ENCODE measurements at places on chromosomes 2 and 18. TPM values are rescaled to one million over a fixed set of nuclear protein-coding genes. Genes with fewer than 3 reads are reported as not detected.
A peak's percentile ranks its signal among the peaks of the same experiment; 100 is the strongest.

Gene IL18R1
- 4.7 TPM for total RNA-seq

Gene PSMA8
- not detected for total RNA-seq

- H3K36me3 ChIP-seq: no peaks in the 10 kb centered on the region
- H3K27ac ChIP-seq: no peak overlapping the region
- DNase-seq: no peak
- no peaks in the 10 kb centered on the region for H3K27me3 ChIP-seq
Observed at GRCh38 chr2:129699781-129700573, 279.5 kb upstream of the RAB6C start.

DNA sequence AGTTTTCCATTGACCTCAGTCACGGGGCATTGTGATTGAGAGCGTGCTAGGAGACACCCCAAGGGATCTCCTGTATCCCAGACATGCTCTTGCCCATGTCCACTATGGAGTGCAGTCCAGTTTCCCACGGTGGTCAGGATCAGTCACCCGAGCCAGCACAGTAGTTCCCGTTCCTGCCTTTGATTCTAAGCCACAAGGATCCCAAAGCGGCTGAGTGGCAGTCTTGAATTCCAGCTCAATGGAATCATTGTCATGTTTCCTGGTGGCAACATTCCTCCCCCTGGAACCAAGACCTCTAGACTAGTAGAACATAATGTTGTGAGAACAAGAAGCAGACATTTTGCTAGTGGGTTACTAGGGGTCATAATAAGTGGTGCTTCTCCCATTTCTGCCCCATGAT lies 154.3 kb downstream of the SEPTIN10 start:
- no peaks in the 10 kb centered on the region for H3K27me3 ChIP-seq
- peaks cover 19% of the 10 kb centered on the region for H3K4me1 ChIP-seq
- H3K4me3 ChIP-seq: no peak overlapping the region
- H3K36me3 ChIP-seq: no peaks in the 10 kb centered on the region
- no peak overlapping the region for H3K27ac ChIP-seq

DNA sequence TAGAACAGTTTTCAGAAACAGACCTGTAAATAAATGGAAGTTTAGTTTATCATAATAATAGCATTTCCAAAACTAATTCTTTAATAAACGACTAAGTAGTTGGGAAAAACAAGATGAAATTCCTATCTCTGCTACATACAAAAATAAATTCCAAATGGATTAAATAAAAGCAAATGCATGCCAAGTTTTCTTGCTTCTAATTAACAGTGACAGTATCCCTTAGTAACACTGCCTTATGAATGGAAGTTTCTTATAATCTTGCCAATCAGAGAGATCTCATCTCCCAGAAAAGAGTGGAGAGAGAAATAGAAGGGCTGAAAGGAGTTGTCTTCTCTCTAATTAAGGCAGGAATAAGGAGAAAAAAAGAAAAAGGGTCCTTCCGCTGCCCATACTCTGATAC lies 133.9 kb downstream of the GFPT1 start:
- DNase-seq: no peak
- no peaks in the 10 kb centered on the region for H3K27me3 ChIP-seq
- peak overlapping the region; percentile 95 for H3K27ac ChIP-seq

Gene PROM2
- total RNA-seq: 0.36 TPM

DNA sequence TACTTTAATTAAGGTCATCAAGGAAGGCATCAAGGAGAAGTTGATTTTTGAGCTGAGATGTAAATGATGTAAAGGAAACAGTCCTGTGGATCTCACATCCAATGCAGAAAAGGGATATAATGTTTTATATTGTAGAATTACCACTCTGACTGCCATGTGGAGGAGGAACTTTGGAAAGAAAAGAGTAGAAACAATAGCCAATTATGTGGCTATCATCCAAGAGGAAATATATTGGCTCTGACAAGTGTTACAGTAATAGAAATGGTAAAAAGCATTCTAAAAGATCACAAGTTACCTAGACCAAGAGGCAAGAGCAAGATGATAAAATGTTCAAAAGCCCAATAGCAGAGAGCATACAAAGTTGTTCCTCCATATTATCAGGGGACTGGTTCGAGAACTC lies 26.8 kb downstream of the BARD1 start:
- no peaks in the 10 kb centered on the region for H3K27me3 ChIP-seq
- H3K27ac ChIP-seq: no peak overlapping the region
- H3K4me1 ChIP-seq: no peaks in the 10 kb centered on the region

Gene KLHL14
- total RNA-seq: not detected

DNA sequence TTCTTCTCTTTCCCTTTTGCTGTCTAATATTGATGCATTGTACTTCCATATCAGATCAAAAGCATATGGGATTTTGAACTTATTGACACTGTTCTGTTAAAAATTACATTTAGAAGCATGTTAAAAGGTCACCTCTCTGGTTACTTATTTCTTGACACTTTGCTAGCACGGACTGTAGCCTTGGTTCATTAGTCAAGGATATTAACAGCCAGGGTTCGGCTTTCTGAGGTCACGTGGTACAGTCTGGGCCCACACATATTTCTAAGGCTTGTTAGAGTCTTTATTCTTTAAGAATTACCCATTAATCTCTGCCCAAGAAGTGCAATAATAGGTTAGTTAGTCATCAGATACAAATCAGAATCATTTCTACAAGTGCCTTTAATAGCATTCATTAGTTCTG lies 1035.8 kb upstream of the FANCL start:
- no peaks in the 10 kb centered on the region for H3K36me3 ChIP-seq
- H3K4me1 ChIP-seq: no peaks in the 10 kb centered on the region
- H3K4me3 ChIP-seq: no peak overlapping the region
- H3K27ac ChIP-seq: no peak overlapping the region
- DNase-seq: no peak

DNA sequence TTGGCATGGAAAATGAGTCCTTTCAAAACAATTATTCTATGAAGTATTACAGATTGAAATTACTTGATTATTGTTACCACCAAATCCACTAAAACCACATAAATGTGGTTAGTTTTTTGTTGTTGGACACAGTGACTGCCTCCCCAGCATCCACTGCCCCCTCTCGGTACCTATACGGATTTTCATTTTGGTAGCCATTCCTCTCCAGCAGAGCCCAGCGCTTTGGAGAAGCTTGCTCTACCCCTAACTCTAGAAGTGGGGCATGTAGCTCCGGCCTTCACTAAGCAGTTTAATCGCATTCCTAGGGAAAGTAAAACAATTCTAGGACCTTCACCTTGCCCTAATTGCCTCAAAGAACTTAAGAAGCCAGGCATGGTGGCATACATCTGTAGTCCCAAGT lies 24.2 kb downstream of the OLA1 start:
- no peaks in the 10 kb centered on the region for H3K27me3 ChIP-seq
- no peak overlapping the region for H3K4me3 ChIP-seq
- H3K27ac ChIP-seq: no peak overlapping the region
- no peak for DNase-seq

Gene SPP2
- not detected for total RNA-seq

DNA sequence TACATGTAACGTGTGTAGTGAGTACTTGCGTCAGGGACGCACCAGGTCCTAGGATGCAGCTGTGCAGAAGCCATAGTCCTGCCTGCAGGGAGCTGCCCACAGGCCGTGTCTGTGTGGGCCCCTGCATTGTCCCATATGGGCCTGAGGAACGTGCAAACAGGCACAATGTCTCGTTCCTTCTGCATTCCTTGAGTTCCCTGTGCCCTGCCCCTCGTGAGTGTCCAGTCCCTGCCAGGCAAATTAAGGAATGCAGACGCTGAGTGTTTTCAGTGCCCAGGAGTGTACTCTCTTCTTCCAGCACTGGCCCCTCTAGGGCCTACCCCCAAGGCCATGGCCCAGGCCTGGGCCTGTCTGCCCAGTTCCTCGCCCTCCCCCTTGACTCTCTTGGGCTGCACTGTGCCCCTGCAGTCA lies 61.8 kb downstream of the FAM168B start:
- no peak for DNase-seq
- H3K4me1 ChIP-seq: peaks cover 3% of the 10 kb centered on the region
- H3K27me3 ChIP-seq: peaks cover 4% of the 10 kb centered on the region
- H3K4me3 ChIP-seq: no peak overlapping the region
- no peaks in the 10 kb centered on the region for H3K36me3 ChIP-seq
- H3K27ac ChIP-seq: no peak overlapping the region

Gene FBXO48
- total RNA-seq: 0.88 TPM

DNA sequence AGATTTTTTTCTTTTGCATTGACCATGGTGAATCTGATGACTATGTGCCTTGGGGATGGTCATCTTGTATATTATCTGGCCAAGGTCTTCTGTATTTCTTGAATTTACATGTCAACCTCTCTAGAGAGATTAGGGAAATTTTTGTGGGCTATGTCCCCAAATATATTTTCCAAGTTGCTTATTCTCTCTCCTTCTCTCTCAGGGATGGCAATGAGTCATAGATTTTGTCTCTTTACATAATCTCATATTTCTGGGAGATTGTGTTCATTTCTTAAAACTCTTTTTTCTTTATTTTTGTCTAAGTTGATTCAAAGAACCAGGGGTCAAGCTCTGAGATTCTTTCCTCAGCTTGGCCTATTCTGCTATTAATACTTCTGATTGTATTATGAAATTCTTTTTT lies 9.9 kb downstream of the GKN2 start:
- no peaks in the 10 kb centered on the region for H3K36me3 ChIP-seq
- no peaks in the 10 kb centered on the region for H3K27me3 ChIP-seq
- no peak overlapping the region for H3K27ac ChIP-seq
- no peak for DNase-seq
- no peak overlapping the region for H3K4me3 ChIP-seq
- H3K4me1 ChIP-seq: no peaks in the 10 kb centered on the region

DNA sequence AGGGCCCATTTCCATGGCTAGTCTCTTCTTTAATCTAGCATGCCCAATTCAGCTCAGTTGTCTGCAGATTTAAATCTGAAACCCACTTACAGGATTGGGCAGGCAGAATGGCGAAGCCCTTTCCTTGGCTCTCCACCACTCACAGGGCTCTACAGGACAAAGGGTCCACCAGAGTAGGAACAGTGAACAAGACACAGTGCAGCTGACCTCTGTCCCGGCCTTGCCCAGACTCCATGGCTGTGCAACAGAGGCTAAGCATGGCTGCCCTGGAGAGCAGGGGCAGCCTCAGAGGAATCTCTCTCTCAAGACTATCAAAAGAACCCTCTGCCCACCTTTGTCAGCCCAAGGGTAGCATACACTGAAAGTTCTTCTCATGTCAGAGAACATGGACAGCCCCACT lies 9.7 kb upstream of the ATP6V1B1 start:
- H3K27me3 ChIP-seq: no peaks in the 10 kb centered on the region
- DNase-seq: no peak
- H3K4me3 ChIP-seq: no peak overlapping the region
- H3K36me3 ChIP-seq: peaks cover 3% of the 10 kb centered on the region
- no peaks in the 10 kb centered on the region for H3K4me1 ChIP-seq
- H3K27ac ChIP-seq: no peak overlapping the region

DNA sequence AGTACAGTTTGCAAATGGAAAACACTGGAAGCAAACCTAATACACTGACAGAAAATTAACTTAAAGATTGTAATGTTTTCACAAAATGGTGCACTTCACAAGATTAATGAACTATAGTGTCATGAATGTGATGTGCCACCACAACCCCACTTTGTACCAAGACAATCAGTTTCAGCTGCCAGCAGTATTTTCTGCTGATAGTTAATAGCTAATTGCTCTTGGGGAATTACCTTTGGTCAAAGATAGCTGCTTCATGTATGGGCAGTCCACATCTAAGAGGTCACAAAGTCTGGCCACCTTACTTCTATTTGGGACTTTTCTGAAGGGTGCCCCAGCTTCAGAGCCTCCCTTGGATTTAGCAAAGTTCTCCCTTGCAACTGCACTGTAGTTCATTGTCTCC lies 254.0 kb downstream of the CALCRL start:
- no peak overlapping the region for H3K27ac ChIP-seq
- no peaks in the 10 kb centered on the region for H3K27me3 ChIP-seq
- no peak overlapping the region for H3K4me3 ChIP-seq
- DNase-seq: no peak
- no peaks in the 10 kb centered on the region for H3K36me3 ChIP-seq

DNA sequence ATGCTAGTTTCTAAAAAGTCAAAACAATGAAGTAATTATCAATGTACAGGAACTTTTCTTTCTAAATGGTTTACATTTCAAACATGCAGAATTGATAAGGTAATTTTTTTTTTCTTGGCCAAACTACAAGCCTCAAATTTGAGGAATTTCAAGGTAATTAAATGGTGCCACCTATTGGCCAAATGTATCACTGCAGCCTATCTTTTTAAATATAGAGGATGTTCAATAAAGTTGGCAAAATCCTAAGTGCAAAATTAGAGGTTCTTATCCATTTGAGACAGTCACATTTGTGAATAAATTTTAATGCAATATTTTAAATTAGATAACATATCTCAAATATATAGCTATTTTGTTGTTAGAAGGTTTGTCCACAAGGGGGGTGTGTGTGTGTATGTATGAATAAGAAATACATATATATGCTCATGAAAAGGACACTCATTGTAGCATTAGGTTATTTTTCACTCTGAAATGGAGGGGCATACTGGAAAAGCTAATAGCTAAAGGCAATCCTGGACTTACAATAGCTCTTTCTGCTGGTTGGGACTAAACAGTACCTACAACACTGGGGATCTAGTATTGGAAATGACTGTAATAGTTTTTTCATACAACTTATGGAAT lies 26.2 kb downstream of the MMADHC start:
- no peaks in the 10 kb centered on the region for H3K27me3 ChIP-seq
- peaks cover 14% of the 10 kb centered on the region for H3K4me1 ChIP-seq
- no peak overlapping the region for H3K4me3 ChIP-seq
- H3K27ac ChIP-seq: no peak overlapping the region
- no peaks in the 10 kb centered on the region for H3K36me3 ChIP-seq
- DNase-seq: no peak

Gene EIF4E2
- total RNA-seq: 70.6 TPM

- H3K36me3 ChIP-seq: no peaks in the 10 kb centered on the region
- no peaks in the 10 kb centered on the region for H3K27me3 ChIP-seq
- no peaks in the 10 kb centered on the region for H3K4me1 ChIP-seq
- peak; percentile 14 for DNase-seq
- no peak overlapping the region for H3K4me3 ChIP-seq
Observed at GRCh38 chr2:239644011-239644410, 243.2 kb upstream of the HDAC4 start.

Gene RAB6C
- total RNA-seq: not detected

GRCh38 chr18:48940854-48941611 lies 9.7 kb downstream of the SMAD7 start:
- DNase-seq: peak; percentile 68
- peaks cover 74% of the 10 kb centered on the region for H3K36me3 ChIP-seq
- H3K4me1 ChIP-seq: peaks cover 95% of the 10 kb centered on the region
- peak overlapping the region; percentile 94 for H3K27ac ChIP-seq
- H3K27me3 ChIP-seq: no peaks in the 10 kb centered on the region

DNA sequence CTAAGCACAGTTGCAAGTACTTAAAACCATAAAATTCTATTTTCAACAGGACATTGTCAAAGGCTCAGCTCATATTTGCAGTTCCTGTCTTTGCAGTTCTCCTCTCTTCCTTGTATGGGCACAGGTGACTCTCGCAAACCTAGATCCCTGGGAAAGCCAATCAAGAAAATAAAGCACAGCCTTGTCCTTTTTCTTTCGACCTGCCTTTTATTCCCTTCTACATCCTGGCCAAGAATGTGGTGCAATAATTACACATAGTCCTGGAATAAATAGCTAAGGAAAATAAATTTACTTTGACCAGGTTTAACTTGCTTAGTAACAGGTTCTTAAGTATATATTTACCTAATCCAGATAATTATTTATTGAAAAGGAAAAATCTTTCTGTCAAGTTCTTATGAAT lies 20.2 kb downstream of the ATG16L1 start:
- H3K27me3 ChIP-seq: no peaks in the 10 kb centered on the region
- no peak for DNase-seq
- H3K27ac ChIP-seq: no peak overlapping the region
- H3K4me3 ChIP-seq: no peak overlapping the region

- H3K27ac ChIP-seq: no peak overlapping the region
- no peaks in the 10 kb centered on the region for H3K27me3 ChIP-seq
- H3K4me1 ChIP-seq: peaks cover 12% of the 10 kb centered on the region
- no peaks in the 10 kb centered on the region for H3K36me3 ChIP-seq
- no peak overlapping the region for H3K4me3 ChIP-seq
Observed at GRCh38 chr2:159561786-159562185, 54.6 kb downstream of the BAZ2B start.

Gene SCTR
- total RNA-seq: not detected

Gene CXCR2
- total RNA-seq: not detected

Data from osteoblast (primary cell).